ENCODE measurements at places on chromosomes 1 and 21.

DNA sequence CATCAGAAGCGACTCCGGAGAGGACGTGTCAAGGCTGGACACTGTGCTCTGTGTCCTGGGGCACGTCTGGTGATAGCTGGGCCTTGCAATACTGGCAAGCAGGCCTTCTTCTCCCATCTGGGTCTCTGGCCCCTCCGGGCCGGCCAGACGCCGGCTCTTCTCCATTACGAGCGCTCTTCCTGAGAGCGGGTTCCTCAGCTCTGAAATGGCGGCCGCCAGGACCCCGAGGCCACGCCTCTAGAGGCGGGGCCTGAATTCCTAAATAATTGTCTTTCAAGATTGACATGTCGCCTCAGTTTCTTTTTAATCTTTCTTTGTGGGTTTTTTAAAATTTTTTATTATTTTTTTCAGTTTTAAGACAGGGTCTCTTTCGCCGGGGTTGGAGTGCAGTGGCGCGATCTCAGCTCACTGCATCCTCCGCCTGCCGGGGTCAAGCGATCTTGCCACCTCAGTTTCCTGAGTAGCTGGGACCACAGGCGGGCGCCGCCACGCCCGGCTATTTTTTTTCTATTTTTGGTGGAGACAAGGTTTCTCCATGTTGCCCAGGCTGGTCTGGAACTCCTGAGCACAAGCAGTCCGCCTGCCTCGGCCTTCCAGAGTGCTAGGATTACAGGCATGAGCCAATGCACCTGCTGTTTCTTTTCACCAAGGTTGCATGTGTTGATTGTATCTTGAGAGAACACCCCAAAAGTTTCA is 9.2 kb downstream of the RNF2 start:
- no peak for DNase-seq

- DNase-seq, result no peak
Observed at GRCh38 chr1:96487971-96488370, 233.6 kb upstream of the PTBP2 start.

DNA sequence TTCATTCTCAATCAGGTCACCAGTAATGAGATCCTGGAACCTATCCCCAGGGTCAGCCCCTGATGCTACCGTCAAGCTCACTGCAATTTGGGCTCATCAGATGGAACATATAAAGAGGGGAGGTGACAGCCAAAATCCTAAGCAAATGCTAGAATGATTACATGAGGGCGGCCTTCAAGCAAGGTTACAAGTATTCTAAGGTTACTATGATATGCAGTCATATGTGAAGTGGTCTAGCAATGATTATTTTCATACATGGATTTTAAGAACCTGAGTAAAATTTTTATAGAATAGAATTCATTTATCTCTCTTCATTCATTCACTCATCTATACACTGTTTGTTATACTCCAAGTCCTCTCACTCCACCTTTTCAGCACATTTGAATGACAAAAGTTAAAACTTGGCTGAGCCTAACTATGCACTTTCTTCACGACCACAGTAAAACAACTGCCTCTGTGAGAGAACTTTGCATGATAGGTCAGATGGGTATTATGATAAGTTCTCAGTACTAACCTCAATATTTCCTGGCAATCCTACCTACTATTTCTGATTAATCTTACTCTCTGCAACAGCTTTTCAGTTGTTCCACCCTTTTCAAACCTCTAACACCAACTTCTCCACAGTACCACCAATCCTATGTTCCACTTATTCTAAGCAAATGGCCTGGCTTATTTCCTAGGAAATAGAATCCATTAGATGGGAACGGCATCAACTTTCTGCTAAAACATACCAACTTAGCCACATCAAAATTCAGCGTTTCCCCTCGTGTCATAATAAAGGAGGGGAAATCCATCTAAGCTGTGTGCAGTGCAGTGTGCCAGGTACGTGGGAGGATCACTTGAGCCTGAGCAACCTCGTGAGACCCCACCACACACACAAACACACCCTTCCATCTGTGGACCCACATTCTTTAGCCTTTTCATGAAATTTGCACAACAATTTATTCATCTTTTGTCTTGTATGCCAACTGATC is 32.0 kb downstream of the LHX9 start:
- no peak for DNase-seq

DNA sequence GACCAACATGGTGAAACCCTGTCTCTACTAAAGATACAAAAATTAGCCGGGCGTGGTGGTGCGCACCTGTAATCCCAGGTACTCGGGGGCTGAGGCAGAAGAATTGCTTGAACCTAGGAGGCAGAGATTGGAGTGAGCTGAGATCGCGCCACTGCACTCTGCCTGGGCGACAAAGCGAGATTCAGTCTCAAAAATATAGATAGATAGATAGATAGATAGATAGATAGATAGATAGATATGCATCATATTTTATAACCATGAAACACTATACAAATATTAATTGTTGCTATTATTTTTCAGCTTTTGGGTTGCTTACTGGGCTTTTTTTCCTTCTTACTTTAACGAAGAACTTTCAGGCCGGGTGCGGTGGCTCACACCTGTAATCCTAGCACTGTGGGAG is 4.8 kb upstream of the FAF1 start:
- DNase-seq, result no peak

DNA sequence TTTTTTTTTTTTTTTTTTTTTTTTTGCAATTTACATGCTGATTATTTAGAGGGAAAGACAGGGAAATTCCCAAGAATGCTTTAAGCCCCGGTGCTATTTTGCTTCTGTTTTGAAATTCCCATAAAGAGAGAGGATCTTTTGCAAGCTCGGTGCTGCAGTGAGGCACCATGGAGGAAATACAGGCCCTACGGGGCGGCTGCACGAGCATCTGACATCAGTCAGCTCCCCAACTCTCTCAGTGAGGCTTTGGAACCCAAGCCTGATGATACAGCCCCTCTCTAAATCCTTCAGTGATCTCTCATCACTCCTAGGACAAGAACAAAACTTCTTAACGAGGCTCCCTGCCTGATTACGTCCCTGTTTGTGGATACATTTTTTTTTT is 791 bp upstream of the CHI3L1 start:
- no peak for DNase-seq

DNA sequence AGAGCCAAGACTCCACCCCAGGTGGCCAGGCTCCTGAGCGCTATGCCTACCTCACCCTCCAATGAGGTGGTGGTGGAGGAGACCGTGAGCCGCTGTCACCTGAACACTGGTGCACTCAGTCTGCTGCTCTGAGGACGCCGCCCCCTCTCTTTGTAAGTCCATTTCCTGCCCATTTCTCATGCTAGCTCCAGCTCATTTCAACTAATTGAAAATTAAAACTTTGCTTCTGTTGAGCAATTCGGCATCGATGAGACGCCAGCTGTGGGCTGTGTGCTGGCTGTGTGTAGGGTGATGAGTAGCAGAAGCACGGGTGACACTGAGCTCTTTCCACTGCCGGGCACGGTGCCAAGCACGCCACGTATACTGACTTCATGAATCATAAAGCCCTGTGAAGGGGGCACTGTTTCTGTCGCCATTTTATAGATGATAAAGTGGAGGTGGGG is 11.2 kb downstream of the TNFRSF1B start:
- DNase-seq, result no peak

DNA sequence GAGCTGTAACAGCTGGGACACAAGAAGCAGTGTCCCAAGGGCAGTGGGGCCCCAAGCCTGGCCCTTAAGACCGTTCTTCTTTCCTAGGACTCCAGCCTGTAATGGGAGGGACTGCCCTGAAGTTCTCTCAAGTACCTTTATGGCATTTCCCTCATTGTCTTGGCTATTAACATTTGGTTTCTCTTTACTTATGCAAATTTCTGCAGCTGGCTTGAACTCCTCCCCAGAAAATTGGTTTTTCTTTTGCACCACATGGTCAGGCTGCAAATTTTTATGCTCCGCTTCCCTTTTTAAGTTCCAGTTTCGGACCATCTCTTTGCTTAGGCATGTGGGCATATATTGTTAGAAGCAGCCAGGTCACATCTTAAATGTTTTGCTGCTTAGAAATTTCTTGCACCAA is 3.1 kb upstream of the MROH9 start:
- DNase-seq, result no peak

- no peak for DNase-seq
Observed at GRCh38 chr1:202122639-202123335, at the start of gene GPR37L1. TSS of gene GPR37L1 (plus strand) at chr1:202122917. CDS start at chr1:202122964, 47 bp downstream.

GRCh38 chr1:230686747-230687146 is 27.2 kb downstream of the AGT start:
- no peak for DNase-seq

DNA sequence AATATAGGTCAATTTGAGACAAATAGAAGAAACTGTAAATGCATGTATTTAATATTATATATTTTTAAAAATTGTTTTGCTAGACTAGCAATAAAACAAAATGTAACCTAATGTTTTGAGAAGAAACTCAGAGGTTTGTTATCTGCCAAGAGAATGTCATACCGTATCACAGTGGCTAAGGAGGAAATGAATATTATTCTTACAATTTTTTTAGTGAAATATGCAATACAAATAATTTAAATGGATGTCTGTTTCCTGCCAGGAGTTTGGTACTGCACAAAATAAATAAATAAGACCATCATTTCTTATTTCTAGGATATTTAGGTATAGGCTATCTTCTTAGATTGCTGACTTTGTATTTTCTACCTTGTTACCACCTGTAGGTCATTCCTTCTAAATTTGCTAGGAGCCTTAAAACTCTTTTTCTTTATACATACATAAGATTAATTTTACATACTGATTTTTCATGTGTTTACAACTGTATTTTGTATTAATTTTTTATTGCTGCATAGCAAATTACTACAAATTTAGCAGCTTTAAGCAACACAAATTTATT is 113.6 kb downstream of the NEK7 start:
- no peak for DNase-seq

- DNase-seq, result no peak
Observed at GRCh38 chr1:32345289-32345827, 9.3 kb upstream of the MARCKSL1 start.

DNA sequence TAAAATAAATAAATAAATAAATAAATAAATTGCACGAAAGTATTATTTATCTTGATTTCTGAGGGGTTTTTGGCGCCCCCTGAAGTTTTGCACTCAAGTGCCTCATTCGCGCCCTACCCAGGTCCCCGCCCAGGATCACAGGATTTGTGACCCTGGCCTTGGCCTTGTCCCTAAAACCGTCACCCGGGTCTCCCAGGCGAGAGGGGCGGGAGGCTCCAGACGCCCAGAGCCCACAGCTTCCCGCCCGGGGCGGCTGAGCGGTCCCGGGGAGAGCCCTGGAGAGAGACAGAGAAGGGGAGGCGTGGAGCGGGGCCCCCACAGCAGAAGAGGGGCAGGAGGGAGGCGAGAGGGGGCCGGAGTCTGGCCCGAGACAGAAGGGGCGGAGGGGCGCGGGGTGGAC is 91.8 kb upstream of the CASZ1 start:
- no peak for DNase-seq

DNA sequence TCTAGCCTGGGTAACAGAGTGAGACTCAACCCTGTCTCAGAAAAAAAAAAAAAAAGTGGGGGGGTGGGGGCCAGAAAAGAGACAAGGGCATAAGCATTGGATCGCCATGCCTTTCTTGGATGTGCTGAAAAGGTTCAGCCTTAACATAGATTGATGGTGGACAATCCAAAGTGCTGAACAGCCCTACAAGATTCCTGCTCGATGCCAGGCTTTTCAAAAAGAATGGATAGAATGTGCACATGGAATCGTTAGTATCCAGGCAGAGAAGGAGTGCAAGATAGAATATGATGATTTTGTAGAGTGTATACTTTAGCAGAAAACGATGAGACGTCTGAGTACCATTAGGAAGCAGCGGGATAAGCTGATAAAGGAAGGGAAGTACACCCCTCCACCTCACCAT is 10.9 kb upstream of the COA7 start:
- no peak for DNase-seq

DNA sequence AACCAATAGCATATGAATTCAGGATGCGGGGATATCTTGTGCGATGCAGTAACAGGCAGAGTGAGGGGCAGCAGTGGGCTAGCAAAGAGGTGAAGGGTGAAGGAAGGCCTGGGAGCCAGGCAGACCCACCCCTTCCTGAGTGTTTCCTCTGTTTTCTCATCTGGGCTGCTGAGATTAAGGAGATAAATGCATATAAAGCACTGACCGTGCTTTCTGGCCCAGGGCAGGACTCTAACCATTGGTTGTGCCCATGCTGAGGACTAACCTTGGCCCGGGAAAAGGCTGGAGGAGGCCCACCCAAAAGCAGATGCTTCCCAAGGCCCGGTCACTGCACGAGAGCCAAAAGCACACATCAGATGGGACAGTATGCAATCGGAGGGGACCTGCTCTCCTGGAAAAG is 87.6 kb downstream of the PSMG1 start:
- no peak for DNase-seq

DNA sequence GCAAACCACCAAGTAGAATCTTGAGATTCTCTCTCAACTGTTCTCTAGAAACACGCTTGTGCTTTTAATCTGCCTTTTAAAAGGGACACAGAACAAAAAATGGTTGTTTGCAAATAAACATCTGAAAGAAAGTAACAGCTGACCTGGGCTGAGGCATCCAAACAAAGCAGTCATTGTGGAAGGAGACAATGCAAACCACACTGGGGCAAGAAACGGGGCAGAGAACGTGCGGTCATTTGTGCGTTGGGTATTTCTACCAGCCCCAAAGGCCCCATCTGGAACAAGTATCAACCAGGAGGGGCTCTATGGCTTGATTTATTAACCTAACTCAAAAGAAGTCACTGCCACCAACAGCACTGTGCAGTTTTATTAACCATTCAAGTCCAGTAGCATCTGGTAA is 6.0 kb downstream of the STMN1 start:
- no peak for DNase-seq

DNA sequence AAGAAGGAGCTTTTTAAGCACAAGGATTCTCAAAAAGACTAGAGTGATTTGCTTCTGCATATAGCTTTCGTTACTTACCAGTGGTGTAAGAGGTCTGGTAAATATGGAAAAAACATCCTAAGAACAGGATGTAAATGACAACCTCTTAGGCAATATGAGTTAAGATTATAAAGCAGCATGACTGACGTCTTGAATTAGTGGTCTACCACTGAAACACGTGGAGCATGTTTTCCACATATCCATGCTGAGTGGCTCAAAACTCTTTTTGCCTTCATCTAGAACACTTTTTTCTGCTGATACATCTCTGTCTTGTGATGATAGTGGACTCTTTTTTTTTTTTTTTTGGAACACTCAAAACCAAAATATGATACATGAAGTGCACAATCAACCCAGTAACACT is 44.6 kb downstream of the RCAN1 start:
- DNase-seq, result no peak

DNA sequence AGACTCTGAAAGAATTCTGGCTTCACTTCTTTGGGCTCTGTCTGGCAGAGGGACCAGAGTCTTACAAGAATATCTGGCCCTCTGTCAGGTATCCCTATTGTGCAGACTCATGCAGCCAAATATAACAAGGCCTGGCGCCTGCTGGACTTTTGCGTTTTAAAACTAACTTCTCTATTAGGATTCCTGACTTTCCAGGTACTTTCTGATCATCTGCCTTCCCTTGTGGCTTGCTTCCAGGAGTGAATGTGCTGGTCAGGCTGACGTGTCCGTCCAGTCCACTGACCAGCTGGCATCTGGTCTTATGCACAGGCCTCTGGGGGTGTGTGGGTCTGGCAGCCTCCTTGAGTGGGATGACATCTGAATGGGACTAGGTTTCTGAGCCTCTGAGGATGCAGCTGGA is 8.6 kb upstream of the RAB29 start:
- no peak for DNase-seq
